ENCODE measurements at places on chromosomes 12 and 14.
A peak's percentile ranks its signal among the peaks of the same experiment; 100 is the strongest.

GRCh38 chr12:6827982-6828780 is at the start of gene P3H3:
TSS of gene P3H3 (plus strand) at chr12:6828407. CDS start at chr12:6828441, 34 bp downstream.
- DNase-seq = peak; percentile 59

GRCh38 chr12:42468341-42468821 is 121.2 kb downstream of the PRICKLE1 start:
- no peak for DNase-seq

DNA sequence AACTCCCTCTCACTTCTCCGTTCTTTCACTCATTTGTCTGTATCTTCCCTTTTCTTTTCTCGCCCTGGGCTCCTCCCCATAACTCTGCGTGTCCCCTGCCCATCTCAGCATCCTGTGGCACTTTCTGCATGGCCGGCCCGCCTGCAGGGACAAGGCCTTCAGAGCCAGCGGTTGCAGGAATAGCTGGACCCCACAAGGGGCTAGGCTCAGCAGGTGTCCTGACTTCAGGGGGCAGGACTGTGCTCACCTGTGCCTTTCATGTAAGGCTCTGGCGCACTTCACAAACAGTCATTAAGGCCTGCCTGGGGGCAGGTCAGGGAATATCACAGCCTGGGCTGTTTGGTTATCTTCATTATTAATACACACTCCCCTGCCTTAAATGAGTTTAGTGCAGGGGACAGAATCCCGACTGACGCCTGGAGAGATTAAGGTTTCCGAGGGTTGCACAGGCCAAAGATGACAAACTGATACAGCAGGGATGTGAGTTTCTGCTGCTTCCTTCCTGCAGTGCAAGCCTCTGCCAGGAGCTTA is 768.8 kb upstream of the TBX3 start:
- DNase-seq = no peak

GRCh38 chr12:125064492-125064891 is 743 bp upstream of the AACS start:
- DNase-seq = no peak

DNA sequence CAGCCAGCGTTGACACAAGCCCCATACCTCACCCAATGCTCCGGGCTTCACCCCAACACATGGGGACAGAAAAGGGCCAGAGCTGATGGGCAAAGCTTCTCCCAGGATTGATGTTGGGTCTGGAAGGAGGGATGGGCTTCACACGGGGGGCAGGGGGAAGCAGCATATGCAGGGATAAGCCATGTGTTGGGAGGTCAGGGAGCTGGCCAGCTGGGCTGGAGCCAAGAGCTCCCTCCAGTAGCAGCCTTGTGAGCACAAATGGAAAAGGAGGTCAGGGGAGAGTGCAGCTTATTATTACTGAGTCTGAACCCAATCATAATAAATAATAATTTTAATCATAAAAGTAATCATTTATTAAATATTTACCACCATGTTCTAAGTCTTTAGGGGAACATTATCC is 9.3 kb downstream of the PLEKHD1 start:
- no peak for DNase-seq

- DNase-seq = no peak
Observed at GRCh38 chr12:8145754-8146441, 10.9 kb upstream of the ZNF705A start.

DNA sequence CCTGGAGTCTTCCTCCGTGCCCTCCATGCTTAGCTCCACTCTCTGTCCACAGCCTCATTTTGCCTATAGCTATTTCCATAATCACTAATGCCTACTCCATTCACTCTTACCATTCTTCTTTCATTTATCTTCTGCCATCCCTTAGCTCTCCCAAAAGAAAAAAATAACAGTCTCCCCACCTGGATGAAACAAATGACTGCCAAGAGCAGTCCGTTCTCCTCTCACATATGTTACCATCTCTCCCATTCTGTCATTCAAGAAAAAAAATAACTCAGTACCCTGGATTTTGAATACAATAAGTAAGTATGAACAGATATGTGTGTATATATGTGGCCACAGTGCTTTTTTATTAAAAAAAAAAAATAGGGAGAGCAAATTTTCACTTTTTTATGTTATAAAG is 13.2 kb downstream of the DUSP16 start:
- DNase-seq = no peak

DNA sequence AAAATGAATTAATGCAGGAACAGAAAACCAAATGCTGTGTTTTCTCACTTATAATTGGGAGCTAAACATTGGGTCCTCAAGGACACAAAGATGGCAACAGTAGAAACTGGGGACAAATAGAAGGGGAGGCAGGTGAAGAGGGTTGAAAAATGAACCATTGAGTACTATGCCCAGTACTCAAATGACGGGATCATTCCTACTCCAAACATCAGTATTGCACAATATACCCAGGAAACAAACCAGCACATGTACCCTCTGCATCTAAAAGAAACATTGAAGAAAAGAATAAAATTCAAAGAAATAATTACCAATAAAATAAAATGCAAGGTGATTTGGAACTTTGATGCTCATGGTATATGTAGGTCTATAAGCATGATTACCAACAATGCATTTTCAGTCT is 110.8 kb downstream of the LMO3 start:
- no peak for DNase-seq

- DNase-seq = no peak
Observed at GRCh38 chr12:92019491-92020277, 126.0 kb downstream of the BTG1 start.

DNA sequence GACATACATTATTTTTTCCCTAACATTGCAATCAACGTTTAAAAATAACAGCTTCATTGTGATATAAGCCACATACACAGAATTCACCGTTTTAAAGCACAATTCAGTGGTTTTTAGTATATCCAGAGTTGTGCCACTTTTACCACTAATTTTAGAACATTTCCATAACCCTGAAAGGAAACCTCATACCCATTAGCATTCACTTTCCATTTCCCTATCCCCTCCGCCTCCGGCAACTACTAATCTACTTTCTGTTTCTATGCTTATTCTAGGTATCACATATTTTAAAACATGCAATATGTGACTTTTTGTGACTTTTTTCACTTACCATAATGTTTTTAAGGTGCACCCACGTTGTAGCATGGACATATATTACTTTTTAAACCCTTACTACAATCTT is 55.6 kb upstream of the ISM2 start:
- DNase-seq = no peak

DNA sequence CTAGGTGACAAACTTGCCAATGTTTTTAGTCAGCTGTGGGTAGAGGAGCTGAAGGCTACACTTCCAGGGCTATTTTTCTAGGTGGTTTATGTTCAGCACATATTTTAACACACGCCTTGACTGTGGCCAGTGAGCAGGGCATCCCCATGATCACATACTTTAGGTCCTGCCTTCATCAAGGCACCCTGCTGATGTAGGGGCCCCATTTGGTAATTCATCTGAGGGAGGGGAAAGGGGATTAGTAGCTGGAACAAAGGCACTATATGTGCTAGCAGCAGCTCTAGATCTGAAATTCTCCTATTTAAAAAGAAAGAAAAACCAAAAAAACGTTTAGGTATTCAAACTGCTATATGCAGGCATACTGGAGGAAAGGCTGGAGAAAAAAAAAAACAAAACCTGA is 14.5 kb downstream of the EGLN3 start:
- no peak for DNase-seq

DNA sequence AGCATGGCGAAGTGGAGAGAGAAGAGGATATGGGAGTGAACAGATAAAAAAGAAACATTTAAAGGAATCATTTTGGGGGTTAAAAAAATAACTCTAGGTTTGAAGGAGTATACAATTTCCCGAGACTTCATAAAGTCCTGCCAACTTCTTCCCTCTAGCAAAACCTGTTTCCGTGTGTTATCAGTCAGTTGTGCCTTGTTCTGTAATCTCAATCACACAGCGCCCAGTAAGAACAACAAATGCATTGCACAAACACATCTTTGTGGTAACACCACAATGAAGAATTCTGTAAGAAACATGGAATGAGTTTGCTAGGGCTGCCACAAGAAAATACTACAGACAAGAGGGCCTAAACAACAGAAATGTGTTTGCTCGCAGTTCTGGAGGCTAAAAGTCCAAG is 144.7 kb upstream of the FUT8 start:
- no peak for DNase-seq

DNA sequence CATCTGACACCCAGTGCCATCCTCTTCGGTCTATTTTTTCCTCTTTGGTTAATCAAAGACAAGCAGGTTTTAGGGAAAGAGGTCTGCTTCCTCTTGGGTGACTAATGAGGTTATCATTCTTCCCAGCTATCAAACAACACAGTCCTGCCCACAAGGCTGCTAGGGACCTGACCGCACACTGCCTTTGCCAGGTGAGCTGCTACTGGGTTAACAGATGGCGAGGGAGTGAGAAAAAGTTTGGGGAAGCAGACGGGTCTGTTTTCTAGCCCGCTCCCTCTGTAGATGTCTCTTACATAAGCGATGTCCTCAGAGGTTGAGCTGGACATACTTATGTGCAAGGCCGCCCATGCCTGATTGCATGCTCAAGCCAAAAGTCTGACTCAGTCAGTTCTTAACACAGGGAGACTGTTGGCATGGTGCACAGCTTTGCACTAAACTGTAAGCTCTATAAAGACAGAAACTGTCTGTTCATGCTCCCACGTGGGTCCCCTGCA is 94.1 kb downstream of the SLC15A4 start:
- no peak for DNase-seq

DNA sequence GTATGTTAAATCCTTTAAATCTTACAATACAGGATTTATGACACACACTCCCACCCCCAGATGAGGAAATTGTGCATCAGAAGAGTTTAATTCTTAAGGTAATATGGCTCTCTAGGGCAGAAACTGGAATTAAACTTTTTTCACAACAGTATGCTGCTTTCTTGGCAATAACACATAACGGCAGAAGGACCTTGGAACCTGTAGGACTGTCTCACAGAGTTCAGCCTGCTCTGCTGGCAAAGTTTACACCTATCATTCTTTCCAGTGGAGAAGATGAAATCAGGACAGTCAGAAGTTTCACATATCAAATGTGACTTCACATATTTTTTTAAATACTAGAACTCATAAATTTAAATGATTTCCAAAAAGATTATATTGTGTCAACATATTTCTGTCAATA is 30.6 kb upstream of the MYF6 start:
- DNase-seq = no peak

DNA sequence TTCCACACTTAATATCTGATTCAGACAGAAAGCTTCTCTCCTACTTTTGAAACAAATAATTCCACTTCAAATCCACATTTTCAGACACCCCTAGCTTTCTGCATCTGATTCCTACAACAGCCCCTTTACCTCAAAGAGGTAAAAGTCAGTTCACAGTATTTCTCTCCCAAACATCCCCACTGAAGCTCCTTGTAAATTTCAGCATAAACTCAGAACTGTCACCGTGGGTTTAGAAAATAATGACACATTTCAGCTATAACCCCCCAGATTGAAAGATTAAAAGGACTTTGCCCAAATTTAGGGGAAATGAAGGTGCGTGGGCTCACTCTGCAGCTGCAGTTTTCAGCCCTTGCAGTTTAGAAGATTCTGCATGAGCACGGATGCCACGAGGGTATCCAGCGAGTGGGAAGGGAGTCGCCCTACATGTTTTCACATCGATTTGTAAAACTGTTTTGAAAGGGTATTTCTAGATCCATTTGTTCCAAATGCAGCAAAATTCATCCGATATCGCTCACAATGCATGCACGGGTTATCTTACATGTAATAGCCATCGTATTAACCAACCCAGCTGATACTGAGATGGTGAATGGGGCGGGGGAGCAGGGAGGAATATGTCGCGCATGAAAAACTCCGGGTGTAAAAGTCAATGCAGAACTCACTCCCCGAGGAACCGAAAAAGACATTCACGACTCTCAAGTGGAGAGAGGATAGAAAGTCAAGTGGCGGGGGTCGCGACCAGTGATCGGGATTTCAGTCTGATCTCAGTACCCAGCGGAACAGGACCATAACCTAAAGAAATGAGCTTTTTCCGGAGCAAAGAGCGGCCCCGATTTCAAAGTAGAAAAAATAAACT is 5.0 kb upstream of the CCND2 start:
- DNase-seq = no peak

DNA sequence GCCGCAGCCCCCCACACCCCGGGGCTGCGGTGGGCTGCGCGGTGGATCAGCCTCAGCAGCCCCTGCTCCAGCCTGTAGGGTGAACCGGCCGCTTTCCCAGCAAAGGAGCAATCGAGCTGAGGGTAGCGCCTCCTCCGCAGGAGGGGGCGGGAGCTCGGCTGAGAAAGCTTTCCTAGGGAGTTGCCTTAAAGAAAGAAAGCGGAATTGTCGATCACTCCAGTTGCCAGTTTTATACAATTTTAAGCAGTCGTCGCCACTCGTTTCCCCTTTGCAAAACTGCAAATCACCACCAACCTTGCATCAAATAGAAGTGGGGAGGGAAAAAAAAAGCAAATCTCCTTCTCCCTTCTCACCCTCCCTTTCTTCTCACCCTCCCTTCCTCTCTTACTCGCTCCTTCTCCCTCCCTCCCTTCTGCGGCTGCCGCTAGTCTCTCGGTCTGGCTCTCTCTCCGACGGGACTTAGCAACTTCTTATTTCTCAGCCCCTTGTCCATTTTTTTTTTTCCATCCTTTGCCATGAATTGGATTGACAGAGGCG is at the start of gene PDE3A:
PDE3A (plus strand) TSS at position 424 of the 537 bp plus-strand sequence. CDS start 748 bp downstream, outside the sequence.
- no peak for DNase-seq

- DNase-seq = no peak
Observed at GRCh38 chr12:93460902-93461301, 6.4 kb upstream of the MRPL42 start.
